Skeletal muscle cell (primary cell): ENCODE measurements at places on chromosomes 2 and 18.

- DNase-seq = no peak
Observed at GRCh38 chr2:16693854-16694253, 28.2 kb upstream of the CYRIA start.

GRCh38 chr2:177106212-177106611, 106.4 kb upstream of the HNRNPA3 start:
- DNase-seq = no peak

GRCh38 chr2:71562518-71562917, 109.2 kb downstream of the DYSF start:
- no peak for DNase-seq

GRCh38 chr2:240224676-240225075, 84.2 kb upstream of the OTOS start:
- no peak for DNase-seq

DNA sequence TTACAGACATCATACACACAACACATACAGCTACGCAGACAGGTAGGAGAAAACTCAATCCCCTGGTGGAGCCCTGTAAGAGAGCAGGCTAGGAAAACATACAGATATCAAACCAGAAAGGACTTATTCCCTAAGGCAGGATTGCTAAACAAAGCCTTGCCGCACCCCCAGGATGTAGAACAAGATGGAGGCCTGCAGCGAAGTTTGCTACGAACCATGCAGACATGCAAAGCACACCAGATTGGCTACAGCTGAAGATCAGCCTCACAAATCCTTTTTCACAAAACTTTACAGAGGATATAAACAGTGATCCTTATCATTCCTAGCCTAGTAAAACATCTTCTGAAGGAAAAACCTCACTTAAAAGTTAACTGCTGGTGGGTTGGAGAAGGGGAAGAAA, 28.3 kb downstream of the C18orf54 start:
- no peak for DNase-seq

GRCh38 chr2:19349911-19350677, 8.3 kb downstream of the OSR1 start:
- DNase-seq = no peak

GRCh38 chr2:166609183-166609959, 115.3 kb upstream of the SCN7A start:
- DNase-seq = no peak

DNA sequence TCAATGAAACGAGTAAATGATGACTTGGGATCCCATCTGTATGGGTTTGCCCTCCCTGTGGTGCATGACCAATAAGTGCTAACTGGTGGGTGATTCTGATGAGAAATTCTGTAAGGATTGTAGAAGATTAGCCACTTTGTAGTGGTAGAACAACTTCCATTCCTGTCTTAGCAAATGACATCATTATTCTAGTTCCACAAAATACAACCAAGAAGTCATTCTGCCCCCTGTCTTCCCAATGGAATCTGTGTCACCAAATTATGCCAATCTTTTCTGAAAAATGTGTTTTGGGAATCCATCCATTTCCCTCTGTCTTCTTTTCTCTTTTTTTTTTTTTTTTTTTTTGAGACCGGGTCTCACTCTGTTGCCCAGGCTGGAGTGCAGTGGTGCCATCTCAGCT, 48.4 kb downstream of the SLC38A11 start:
- no peak for DNase-seq

DNA sequence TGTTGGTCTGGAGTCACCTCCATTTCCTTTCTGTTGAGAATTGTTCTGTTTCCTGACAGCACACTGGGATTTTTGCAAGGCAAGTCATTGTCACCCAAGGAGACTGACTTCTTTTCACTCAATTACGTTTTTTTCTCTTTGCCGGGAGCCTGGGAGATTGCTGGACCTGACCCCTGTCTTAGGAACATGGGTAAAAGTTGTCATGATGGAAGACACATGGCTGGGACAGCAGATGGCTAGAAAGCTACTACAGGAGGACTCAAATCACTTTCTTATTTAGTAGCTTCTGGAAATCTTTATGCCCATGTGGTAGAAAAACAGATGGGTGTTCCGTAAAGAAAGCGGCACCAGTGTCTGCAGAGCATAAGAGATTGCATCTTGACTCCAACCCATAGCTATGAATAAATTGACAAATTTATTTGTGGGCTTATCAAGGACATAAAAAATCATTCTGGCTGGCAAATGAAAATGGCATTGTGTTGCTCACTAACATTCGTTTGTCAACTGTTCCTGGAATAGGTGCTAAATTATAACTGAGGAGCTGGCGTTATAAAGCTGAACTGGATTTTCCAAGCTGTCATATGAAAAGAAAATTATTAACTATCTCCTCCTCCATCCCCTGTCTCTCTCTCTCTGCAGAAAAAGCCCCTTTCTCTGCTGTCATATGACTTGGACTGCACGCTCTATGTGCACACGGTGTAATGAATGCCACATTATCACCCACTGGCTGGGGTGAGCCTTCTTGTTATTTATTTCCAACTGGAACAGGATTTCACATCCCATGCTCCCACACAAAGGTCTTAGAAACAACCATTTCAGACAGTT, 159.8 kb downstream of the SH3RF3 start:
- DNase-seq = no peak

- DNase-seq = no peak
Observed at GRCh38 chr18:64513401-64513800, 364.5 kb upstream of the LINC00305 start.
